ENCODE measurements at places on chromosomes 3 and 15. TPM values are rescaled to one million over a fixed set of nuclear protein-coding genes. Genes with fewer than 3 reads are reported as not detected.

Gene B4GALT4
- total RNA-seq = 13.8 TPM

DNA sequence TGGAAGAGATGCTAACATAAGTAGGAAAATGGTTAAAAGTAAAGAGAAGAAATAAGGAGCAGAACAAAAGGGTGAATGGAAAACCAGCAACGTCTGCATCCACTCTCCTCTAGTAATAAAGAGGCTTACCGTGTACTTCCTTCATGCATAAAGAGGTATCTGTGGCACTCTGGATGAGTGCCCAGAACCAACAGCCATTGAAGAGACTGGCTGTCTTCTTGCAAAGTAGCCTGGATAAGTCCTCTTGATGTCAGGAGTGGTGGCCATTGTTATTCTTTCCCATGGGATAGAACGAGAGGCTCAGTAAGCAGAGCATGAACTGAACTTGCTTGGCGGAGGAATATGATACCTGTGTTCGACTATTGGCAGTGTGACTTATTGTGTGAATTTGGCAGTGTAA lies 186.2 kb upstream of the RASGRP1 start:
- DNase-seq = no peak

- DNase-seq = no peak
Observed at GRCh38 chr3:197371591-197372046, 73.2 kb upstream of the DLG1 start.

GRCh38 chr3:159854500-159855124 lies 134.0 kb upstream of the IL12A start:
- no peak for DNase-seq

GRCh38 chr3:39378088-39378487 lies 5.1 kb upstream of the SLC25A38 start:
- peak; percentile 48 for DNase-seq

Gene DLEC1
- 0.52 TPM for total RNA-seq

Gene DLL4
- 1.6 TPM for total RNA-seq

- no peak for DNase-seq
Observed at GRCh38 chr3:191352014-191352413, 21.7 kb upstream of the UTS2B start.

- DNase-seq = no peak
Observed at GRCh38 chr3:156188757-156189156, 68.4 kb downstream of the KCNAB1 start.

DNA sequence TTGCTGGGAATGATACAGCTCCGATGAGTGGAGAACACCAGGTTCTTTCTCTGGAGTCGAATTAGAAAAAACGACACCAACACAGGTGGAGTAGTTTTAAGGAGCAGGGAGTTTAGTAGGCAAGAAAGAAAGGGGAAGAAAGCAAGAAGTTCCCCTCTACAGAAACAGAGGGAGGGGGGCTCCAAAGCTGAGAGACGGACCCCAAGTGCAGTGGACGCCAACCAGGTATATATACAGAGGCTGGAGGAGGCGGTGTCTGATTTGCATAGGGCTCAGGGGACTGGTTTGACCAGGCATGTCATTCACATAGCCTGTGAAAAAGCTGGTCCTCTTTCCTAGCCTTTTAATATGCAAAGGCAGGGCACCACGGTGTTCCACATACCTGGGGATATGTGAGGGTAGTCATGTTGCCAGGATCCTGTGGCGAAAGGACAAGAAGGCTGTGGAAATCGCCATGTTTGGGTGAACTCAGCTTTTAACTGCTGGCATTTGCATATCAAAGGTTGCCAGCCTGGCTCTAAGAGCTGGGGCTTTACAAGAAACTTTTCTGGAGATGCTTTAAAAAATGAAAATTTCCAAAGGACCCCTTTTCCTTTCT lies 887.4 kb upstream of the EPHA6 start:
- no peak for DNase-seq

- DNase-seq = no peak
Observed at GRCh38 chr3:9231471-9231870, 18.0 kb downstream of the SRGAP3 start.

Gene UCN2
- not detected for total RNA-seq

Gene IL17RE
- total RNA-seq = 7.5 TPM

DNA sequence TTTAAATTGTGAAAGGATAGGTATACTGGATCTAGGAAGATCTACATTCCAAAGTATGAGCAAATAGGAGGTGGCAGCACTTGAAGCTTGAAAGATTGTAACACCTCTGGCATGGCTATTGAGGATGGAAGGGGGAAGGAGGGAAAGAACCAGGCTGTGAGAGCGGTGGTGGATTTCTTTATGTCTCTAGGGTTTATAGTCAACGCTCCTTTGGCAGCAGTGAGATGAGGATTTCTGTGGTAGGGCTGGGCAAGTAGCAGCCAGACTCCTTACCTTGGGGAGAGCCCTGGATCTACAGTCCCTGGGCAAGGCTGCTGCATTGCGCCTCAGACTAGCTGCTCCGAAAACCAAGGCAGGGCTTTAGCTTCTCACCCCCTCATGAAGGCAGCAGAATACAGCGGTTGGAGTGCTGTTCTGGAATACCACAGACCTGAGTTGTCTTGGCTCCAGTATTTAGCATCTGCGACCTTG lies 53.2 kb downstream of the MEF2A start:
- no peak for DNase-seq

DNA sequence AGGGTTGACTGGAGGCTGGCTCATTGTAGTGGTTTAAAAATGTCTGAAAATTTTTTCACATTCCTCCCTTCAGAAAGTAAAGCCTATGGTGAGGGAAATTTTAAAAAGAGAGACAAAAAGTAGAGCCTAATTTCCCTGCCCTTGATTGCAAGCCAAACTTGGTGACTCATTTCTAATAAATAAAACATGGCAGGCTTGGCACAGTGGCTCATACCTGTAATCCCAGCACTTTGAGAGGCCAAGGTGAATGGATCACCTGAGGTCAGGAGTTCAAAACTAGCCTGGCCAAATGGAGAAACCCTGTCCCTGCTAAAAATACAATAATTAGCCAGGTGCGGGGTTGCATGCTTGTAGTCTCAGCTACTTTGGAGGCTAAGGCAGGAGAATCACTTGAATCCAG lies 18.9 kb upstream of the ARRDC4 start:
- DNase-seq = peak; percentile 32

GRCh38 chr15:65517866-65518207 lies 348 bp upstream of the DPP8 start:
- no peak for DNase-seq

- no peak for DNase-seq
Observed at GRCh38 chr15:59329570-59330350, 42.9 kb downstream of the MYO1E start.

Gene LPCAT4
- total RNA-seq = 23.5 TPM

Gene LRRC15
- total RNA-seq = 0.08 TPM

- no peak for DNase-seq
Observed at GRCh38 chr3:167739190-167739810, 3.8 kb downstream of the SERPINI1 start.

GRCh38 chr3:157857440-157857839 lies 248.8 kb downstream of the SHOX2 start:
- DNase-seq = no peak

GRCh38 chr15:84783493-84784251 lies 33.5 kb upstream of the ALPK3 start:
- no peak for DNase-seq

DNA sequence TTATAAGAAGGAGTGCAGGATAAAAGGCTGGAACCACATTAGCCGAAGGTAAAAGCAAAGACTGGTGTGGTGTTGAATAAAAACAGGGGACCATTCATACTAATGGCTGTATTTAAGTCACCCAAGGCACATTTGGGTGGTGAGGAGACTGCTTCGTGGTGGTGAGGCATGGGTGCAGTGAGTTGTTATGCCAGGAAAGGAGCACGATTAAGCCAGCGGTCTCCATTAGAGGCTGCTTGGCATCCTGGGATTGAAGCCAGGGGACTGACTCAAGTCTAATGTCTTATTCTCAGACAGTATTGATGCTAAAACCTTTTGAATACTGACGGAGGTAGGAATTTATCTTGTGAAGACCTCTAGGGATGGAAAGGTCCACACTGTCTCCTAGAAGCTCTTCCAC lies 21.9 kb downstream of the FEM1B start:
- DNase-seq = no peak

Gene CFAP92
- 0.37 TPM for total RNA-seq

GRCh38 chr3:159795042-159795441 lies 193.6 kb upstream of the IL12A start:
- no peak for DNase-seq

GRCh38 chr3:103195216-103195615 lies 760.4 kb downstream of the ZPLD1 start:
- no peak for DNase-seq

Gene CSPG4
- total RNA-seq = 0.35 TPM

Gene ACAD9
- 21.9 TPM for total RNA-seq

DNA sequence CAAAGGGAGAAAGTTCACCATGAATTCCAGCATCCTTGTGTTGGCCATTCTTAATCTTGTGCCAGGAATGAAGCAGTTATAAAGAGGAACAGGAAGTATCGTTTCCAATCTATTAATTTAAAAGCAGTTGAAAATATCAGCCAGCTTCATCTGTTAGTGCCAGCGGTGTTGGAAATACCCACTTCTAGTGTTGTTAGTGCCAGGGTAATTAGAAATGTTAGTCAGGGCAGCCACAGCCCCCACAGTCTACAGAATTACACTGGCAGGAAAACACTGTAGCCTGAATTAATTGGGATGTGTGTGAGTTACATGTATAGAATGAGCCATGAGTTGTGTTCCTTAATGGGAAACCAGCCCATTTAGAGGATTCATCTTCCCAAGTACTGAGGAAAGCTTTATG lies 127.8 kb downstream of the GHSR start:
- DNase-seq = no peak
